ENCODE measurements at places on chromosomes 6 and 20.

DNA sequence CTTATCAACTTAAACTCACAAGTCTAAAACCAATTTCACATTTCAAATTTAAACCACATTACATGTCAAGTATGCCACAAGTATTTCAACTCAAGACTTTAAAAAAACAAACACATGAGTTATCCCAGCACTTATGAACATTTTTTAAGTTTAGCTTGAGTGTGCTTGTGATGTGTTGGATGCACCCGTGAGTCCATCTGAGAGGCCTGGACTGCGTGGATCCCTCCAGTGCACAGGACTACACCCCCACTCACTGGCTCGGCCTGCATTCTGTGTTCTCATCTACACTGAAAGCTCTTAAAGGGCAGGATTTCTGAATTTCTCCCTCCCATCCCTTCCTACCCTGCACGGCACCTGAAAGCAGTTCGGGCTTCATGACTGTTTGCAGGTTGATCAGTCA lies 128.8 kb upstream of the CD93 start:
- ATAC-seq = no peak

GRCh38 chr6:97901531-97901930 lies 618.5 kb upstream of the MMS22L start:
- no peak for ATAC-seq

DNA sequence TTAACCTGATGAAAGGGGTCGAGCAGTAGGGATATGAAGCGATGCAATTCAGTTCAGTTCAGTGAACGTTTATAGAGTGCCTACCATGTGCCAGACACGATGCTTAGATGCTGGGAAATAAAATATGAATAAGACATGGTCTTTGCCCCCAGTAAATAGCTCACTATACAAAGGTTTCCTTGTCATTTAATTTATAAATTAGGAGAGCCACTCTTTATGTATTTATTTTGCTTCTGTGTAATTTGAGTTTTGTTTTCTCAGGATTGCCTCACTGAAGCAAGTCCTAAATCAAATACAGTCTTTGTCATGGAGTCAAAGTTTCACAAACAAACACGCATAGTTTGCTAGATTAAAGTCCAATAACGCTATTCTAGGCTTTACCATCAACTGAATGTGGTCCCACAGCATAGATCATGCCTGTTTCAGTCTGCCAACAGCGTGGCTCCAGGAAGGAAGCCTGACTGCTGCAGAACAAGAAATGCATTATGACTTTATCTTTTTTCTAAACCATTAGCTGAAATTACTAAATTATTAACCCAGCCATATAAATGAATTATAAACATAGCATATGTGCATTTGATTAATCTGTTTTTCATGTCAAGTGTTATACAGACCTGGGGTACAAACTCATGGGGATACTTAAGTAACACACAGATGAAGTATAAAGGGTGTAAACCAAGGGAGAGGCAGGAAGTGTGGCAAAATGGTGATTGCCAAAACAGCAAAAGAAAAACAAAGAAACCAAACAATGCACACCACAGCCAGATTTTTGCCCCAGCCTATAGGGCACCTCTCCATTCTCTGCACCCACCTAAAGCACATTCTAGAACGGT lies 29.8 kb upstream of the CCN2 start:
- no peak for ATAC-seq

DNA sequence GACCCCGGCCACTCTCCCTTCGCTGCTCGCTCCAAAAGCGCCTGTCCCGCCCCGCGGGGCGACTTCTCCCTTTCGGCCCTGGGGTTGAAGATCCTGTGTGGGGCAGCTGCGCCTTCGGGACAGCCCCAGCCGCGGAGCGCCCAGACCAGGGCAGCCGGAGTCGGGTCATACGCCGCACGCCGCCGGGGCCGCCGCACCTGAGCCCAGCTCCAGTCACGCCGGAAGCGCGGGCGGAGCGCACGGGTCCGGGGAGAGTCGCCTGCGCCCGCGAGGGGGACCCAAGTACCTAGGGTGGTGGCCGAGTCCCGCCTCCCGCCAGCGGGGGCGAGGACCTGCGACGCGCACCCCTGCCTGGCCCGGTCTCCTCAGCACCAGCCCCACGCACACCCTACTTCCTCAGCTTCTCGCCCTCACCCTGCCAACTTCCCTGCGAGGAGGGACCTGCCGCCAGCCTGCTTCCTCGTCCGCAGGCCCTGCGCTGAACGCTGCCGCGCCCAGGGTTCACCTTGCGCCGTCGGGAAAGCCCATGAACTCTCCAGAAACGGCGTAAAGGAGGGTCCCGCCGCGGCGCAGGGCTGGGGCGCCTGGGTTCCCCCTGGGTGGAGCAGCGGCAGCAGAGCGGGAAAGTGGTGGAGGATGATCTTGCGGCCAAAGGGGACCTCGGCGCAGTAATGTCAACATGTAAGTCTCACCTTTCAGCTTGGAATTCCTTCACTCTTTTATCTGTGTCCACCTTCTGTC lies at the start of gene ADGRG6:
ADGRG6 (plus strand) TSS at position 357 of the 741 bp plus-strand sequence; CDS start at position 680, 323 bp downstream.
- peak; percentile 77 for ATAC-seq

DNA sequence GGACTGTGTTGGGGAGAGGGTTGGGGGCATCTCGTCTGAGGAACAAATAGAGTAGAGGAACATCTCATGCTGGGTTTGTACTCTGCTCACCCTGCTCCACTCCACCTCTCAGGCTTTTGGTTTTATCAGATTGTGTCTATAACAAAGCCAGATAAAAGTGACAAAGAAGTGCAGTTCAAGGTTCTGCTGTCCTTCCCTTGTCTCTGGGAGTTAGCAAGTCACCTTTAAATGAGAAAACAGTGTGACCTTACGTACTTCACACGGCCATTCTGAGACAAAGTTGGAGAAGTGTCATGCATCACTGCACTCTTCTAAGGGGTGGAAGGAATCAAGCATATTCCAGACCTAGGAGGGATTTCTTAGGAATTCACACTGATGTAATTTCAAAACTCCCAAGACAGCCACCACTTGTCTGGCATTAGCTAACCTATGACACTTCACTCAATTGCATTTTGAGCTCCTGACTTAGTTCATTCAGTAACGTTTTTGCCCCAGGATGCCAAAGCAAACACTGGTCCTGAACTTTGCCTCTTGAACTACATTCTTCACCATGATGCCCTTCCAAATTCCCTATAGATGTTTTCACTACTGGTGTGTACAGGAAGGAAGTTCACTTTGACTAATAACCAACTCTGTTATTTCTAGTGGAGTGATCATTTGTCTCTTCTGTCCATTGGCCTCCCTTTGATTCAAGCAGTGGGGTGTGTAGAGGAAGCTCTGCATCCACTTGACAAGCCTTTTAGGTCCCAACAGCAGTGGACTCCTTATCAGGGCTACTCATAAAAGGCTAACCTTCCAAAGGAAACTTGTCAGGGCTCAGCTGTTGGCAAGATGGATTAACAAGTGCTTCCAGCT lies 647.6 kb upstream of the FLRT3 start:
- no peak for ATAC-seq

GRCh38 chr20:25629816-25630499 lies 6.1 kb upstream of the NANP start:
- ATAC-seq = no peak

DNA sequence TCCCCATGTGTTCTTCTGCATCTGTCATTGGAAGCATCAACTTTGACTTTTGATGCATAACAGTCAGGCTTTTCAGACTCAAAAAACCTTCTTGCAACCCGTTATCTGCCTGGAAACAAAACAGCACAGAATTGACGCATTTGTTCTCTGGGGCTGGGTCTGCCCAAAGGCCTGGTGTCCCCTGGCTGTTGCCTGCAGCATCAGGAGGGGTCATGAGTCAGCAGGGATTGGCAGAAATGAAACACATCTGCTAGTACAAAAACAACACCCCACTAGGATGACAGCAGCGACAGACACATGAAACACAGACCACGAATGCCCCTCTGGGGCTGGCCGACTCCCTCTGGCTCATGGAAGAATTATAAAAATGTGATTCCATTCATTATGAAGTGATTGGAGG lies 157.6 kb upstream of the INSM1 start:
- ATAC-seq = no peak

DNA sequence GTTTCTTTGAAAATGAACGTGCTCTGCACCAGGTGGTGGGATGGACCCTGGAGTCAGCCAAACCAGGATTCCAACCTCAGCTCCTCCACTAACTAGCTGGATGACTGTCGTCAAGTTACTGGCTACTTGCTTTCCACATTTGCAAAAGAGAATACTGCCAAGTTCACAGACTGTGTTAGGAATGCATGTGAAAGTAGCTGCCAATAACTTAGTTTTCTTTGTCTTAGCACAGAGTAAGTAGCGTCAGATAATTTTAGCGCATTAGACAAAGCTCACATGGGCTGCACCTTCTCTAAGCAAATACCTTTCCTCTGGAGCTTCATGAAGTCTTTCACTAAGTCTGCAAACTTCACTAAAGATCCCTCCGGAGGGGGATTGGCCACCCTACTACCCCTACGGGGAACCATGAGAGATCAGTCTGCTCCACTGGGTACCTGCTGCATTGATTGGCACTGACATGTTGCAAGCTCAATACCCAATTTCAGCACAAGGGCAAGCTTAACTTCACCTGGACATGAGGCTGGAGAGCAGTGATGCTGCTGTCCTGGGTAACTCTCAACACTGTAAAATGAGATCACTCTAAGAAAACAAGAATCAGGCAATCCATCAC lies 113.9 kb downstream of the MBOAT1 start:
- no peak for ATAC-seq

DNA sequence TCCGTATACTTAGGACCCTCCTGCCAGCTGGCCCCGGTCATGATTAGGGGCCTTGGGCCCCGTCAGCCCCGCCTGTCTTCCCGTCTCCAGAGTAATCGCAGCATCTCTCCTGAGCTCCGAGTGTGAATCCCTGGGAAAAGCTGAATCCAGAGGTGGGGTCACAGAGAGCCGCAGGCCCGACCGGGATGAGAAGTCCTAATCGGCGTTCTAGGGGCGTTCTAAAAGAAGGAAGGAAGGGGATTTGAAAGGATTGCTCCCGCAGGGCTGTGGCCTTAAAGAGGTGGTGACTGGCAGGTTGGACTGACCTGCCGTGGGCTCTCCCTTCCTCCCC lies 371 bp downstream of the HMGN4 start:
- ATAC-seq = no peak

DNA sequence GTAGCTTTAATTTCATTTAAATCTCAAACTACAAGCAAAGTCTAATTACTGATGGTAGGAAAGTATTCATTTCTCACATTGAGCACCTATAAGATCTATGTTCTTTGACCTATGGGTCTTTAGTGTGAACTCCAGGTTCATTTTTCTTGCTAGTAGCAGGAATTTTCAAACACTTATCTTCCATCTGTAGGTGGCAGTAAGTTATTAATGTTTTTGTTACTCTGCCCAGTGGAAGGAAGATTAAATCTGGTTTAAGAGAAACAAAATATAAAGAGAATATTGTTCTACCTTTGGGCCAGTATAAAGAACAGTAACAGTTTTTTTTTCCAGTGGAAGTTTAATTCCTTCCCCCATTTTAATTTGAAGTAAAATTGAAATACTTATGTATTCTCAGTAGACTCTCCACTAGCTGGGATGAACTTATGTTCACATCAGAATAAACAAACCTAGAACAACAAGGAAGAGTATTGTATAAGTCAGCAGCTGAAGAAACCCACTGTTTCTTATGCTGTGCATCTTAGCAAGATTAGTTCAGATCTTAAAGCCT lies 328.2 kb downstream of the PHF3 start:
- ATAC-seq = no peak

- no peak for ATAC-seq
Measured at GRCh38 chr6:117344444-117345291, 79.3 kb downstream of the VGLL2 start.

- ATAC-seq = no peak
Measured at GRCh38 chr20:14956538-14956937, 619.1 kb upstream of the FLRT3 start.

GRCh38 chr20:61937146-61937962 lies 128.3 kb downstream of the TAF4 start:
- no peak for ATAC-seq

GRCh38 chr6:105932440-105932839 lies 153.7 kb upstream of the PRDM1 start:
- no peak for ATAC-seq

- peak; percentile 69 for ATAC-seq
Measured at GRCh38 chr20:53929974-53930650, 140.3 kb downstream of the BCAS1 start.

DNA sequence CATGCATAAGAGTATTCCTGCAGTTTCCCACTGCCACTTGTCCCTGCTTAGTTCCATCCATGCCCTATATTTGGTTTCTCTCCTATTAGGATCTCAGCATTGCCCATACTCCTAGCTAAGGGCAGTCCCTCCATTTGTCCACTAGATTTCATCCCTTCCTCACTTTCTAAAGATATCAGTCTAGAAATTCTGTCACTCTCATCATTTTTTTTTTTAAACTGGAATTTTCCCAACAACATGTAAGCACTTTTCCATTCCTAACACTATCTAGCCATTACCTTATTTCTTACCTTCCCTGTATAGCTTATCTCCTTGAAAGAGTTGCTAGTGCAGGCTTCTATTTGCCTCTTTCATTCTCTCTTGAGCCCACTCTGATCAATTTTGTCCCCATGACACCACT lies 312.2 kb downstream of the BTBD3 start:
- ATAC-seq = no peak

- no peak for ATAC-seq
Measured at GRCh38 chr20:16104783-16105182, 468.5 kb downstream of the KIF16B start.

DNA sequence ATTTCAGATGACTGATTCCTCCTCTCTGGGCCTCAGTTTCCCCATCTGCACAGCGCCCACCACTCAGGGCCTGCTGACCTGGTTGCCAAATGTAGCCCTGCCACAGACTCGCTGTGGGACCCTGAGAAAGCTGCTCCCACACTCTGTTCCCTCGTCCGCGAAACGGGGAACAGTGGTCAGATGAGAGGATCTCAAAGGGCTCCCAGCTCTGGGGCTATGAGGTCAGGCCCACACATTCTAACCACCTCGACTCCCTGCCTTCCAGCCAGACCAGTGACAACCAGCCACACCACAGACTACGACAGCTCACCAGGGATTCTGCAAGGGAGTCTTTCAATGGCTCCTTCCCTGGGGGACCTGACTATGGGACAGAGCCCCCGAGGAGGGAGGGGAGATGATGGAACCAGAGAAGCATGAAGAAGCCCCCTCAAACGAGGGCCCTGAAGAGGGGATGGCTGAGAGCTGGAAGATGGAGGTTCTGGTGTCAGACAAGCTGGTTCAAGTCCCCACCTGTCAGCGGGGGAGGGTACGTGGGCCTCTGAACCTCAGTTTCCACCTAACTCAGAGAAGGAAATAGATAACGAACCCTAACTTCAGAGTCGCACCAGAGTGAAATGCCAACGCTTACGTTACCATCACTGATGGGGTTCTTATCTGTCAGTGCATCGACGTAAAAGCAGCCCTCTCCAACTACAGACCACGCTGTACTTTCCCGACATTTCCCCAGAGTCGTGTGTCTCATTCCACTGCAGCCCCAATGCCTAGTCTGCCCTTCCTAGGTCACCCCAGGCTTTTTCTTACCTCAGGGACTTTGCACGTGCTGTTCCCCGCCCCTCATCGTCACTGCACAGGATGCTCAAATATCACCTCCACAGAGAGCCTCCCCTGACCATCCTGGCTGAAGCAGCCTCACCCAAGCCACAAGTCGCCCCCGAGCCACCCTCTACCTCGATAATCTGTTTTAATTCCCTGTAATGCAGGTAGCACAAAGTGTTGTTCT lies 60.5 kb downstream of the PREX1 start:
- peak; percentile 81 for ATAC-seq

All from stimulated activated memory B cell treated with anti-CD40 and anti-IgM and Interleukin-4, amounts not matched to agents 10 μg/mL and 1 μg/mL and 100 μg/mL, for 72 hours (primary cell).